ENCODE measurements at places on chromosomes 2 and 18.

DNA sequence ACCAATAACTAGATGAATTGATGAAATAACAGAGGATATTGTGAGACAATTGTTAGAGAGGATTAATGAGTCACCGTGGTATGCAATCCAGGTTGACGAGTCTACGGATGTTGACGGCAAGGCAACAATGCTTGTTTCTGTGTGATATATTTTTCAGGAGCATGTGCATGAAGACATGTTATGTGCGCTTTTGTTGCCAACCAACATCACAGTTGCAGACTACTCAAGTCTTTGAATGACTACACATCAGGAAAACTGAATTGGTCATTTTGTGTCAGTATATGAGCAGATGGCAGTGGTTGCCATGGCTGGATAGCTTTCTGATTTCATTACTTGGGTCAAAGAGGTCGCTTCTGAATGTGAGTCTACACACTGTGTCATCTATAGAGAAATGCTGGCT is 96.8 kb upstream of the CRACDL start:
- no peak for DNase-seq

GRCh38 chr2:151475071-151475470 is 65.4 kb downstream of the RIF1 start:
- no peak for DNase-seq

- DNase-seq, result no peak
Measured at GRCh38 chr18:33923980-33924379, 300.7 kb downstream of the NOL4 start.

DNA sequence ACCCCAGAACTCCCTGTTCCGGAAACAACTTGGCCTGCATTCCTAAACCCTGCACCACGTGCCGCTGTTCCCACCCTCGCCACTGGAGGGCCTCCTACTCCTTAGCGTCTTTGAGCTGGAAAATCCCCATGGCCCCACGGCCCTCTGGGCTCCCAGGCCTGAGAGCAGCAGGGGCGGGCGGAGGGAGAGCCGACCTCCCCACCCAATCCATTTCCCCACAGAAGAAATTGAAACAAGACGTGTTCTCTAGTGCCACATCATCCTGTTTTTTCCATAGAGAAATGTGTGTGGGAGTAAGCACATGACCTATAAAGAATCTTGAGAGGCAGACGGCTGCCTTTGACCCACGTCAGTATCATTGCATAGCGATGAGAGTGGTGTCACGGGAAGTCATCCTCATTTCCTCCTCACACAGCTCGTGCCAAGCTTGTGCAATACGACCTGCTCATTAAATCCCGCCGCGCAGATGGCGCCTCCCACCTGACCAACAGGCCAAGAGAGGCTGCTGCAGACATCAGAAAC is 79.2 kb downstream of the LAMA1 start:
- peak; percentile 94 for DNase-seq
